ENCODE measurements at places on chromosomes 1 and 21.

DNA sequence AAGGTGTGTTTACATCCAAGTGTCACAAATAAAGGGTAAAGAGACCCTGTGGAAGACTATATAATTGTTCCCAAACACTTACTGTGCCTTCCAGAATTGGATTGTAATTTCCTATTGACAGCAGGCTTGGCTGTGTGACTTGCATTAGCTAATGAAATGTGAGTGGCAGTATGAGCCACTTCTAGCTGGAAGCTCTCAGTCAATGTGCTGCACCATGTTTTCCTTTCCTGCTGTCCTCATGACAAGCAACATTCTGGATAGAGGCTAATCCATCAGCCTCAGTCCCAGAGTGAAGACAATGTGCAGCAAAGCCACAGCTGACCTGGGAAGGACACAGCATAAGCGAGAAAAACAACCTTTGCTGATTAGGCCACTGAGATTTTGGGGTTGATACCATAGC is 5.9 kb upstream of the FOXJ3 start:
- no peak for DNase-seq

DNA sequence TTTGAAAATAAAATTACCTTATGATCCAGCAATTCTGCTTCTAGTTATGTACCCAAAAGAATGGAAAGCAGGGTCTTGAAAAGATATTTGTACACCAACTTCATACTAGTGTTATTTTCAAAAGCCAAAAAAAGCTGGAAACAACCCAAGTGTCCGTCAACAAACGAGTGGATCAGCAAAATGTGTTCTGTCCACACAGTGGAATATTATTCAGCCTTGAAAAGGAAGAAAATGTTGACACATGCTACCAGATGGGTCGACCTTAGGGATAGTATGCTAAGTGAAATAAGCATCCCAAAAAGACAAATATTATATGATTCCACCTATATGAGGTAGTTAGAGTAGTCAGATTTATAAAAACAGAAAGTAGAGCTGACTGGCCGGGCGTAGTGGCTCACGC is 65.3 kb downstream of the KAZN start:
- no peak for DNase-seq

DNA sequence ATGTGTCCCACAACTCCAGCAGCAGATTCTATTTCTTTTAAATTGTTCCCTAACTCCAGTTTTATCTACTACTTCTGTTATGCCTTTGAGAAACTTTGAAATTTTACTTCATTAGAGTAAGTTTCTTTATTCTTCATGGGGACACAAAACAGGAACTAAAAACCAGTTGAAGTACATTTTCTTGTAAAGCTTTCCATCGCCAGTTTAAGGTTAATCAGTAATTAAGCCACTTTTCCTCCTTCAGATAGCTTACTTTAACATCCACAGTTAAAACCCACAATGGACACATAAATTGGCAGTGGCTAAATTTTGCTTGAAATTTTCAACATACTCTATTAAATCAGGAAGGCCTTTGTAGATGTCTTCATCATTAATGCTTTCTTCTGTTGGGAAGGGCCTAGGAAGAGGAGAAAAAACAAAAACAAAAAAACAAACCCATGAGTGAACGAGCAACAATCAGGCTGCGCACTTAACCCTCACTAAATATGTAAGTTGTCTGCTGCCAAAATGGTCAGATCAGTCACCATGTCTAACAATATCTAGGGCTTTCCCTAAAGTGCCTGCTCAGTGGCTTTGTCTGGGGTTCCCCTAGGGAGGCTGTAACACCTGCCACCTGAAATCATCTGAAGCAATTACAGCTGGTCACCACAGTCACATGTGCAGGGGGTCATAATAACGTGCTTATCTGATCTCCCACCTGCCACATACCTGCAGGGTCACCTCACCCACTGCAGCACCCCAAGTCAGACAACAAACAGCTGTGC is 187.9 kb downstream of the VAV3 start:
- DNase-seq: no peak

DNA sequence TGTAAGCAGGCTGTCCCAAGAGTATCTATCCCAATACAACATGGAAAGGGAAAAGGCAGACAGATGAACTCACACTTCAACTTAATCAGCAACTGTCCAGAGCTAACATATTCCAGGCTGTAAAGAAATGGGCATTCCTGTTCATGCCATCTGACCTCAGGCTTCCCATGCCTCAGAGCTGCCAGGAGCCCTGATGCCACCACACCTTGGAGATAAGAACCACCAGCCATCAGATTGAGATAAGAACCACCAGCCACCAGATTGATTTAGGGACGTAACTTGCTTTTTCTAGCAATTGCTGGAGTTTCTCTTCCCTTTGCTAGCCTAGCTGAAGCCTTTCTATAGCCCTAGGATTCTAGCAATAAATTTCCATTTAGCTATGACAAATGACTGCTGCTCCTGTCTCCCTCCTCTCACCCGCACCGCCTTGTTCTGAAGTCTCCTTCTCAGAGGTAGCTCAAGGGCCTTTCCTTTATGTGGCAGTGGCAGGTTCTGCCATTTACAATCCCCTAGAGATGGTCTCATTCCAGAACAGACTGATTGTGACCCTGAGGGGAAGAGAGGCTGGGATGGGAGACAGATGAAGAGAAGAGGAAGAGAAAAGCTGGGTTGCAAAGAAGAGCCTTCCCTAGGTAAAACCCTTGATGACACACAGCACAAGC is 88.0 kb upstream of the CTTNBP2NL start:
- no peak for DNase-seq

DNA sequence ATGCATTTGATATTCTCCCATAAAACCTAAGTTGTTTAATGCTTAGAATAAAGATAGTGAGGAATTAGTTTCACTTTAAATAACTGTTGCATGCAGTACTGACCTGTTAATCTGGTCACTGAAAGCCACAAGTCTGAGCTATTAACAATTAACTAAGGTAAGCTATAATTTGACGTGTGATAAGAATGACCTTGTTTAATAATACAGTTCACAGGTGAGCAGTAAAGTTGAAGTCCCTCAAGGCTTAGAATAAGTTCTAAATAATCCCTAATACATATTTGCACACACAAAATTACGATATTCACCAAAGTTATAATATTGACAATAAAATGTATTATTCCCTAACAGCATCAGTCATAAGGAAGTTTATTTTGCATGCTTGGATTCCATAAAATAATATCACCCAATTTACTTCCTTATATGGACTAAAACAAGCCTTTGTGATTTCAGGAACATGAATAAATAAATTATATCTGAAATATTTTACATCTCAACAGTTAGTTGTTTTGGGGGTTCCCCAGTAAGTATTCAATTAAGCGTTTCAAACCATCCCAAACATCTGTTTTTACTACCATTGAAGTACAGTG is 70.6 kb upstream of the CHRM3 start:
- no peak for DNase-seq

GRCh38 chr1:10541286-10541685 is 66.5 kb downstream of the PEX14 start:
- DNase-seq: no peak

DNA sequence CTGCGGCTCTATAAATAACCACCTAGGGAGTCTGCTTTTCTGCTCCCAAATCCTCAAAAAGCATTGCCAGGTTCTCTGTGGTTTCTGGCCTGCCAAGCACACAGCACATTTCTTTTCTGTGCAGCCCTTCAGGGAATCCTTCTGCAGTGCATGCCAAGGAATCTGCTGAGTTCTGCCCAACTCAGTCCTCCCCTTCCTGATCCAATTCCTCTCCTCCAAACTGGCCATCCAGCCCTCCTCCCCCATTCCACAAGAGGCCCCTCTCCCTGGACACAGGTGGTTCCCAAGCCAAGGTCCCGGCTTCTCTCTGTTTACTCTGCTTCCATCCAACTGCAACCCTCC is 61.8 kb downstream of the HIVEP3 start:
- DNase-seq: no peak

GRCh38 chr1:62744611-62745577 is 39.0 kb upstream of the ATG4C start:
- no peak for DNase-seq

All from omental fat pad (tissue), 4 donors.